ENCODE measurements at places on chromosomes 11 and 22.
A peak's percentile ranks its signal among the peaks of the same experiment; 100 is the strongest.

GRCh38 chr22:35601743-35602615, 15.2 kb downstream of the MB start:
- no peak for DNase-seq

GRCh38 chr22:20428496-20429253, 8.9 kb downstream of the SCARF2 start:
- DNase-seq = peak; percentile 48

DNA sequence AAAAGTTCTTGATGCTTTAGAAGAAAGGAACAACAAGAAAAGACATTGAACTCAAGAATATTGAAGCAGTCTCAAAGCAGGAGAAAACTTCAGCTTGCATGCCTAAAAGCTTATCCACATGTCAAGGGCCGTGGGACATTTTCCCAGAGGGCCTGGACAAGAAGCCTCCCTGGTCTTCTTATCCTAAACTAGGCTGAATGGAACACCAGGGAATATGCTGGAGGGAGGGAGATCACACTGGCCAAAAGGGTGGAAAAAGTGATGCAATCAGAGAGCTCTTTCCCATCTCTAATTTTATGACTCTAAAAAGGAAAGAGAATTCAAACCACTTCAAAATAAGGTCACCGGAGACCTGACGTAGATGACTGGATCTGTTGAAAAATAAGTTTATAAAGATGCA, 107.2 kb downstream of the MPPED2 start:
- DNase-seq = no peak

- no peak for DNase-seq
Measured at GRCh38 chr11:113110046-113110445, 148.8 kb downstream of the NCAM1 start.

- no peak for DNase-seq
Measured at GRCh38 chr11:72669527-72669926, 4.7 kb downstream of the PDE2A start.

DNA sequence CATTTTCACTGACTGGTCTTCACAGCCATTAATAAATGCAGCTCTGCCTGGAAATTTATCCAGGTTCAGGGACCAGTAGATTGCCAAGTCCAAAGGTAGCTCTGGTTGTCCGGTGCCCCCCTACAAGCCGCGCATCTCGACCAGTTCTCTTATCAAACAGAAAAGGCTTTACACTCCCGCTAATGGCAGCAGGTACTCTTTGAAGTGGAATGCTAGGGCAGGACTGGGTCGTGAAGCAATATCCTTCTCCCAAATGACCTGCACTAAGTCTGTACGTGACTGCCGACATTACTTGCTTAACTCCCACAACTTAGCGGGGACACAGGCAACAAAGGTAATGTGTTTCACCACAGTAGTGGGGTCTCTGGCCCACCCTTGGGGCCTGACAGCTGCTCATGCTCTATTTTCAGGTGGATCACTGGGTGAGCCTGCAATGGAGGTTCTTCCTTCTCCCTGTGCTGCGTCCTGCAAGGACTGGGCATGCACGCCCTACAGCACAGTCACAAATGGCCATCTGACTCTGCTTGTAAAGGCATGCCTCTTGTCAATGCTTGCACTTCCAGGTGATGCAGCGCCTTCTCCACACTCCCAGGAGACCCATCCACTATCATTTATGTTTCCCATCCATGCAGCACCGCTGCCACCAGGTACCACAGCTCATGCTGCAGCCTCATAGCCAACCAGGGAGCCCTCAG, 96.1 kb upstream of the CTSC start:
- DNase-seq = no peak

- no peak for DNase-seq
Measured at GRCh38 chr22:48098243-48098920, 1335.9 kb downstream of the TBC1D22A start.

DNA sequence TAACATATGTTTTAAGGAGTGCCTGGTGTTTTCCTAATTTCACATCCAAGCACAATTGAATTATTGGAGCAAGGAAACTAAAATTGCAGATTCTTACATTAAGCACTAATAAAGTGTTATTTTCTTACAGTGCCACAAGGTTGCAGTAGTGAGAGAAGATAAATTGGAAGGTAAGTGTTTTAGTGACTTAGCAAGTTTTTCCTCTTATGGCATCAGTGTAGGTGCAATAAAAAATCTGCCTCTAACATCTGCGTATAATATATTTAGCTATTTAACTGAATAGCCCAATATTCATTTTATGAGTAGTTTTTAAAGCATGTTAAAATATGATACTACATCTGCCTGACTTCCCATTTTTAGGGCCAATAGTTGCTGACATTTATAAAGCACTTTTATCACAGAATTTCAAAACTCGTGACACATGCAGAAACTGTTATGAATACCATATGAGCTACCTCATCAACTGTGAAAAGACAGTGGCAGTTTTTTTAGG, 19.0 kb downstream of the POLD3 start:
- DNase-seq = no peak

GRCh38 chr11:125071435-125071834, 8.3 kb downstream of the SLC37A2 start:
- DNase-seq = no peak

- no peak for DNase-seq
Measured at GRCh38 chr11:78659326-78660270, 84.9 kb upstream of the NARS2 start.

DNA sequence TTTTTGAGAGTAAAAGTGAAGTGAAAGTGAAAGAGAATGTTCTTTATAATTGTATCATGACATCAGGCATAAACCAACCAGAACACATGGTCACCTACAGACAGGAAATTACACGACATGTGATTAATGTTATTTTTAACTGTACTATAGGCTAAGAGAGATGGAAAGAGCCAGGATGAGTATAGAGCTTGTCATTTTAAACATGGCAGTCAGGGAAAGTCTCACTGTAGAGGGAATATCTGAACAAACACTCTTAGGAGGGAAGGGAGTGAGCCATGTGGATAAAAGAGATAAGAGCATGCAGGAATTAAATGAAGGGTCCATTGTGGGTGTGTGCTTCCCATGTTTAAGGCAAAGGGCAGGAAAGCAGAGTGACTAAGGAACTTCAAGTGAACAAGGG, 599.1 kb upstream of the FAT3 start:
- DNase-seq = no peak

DNA sequence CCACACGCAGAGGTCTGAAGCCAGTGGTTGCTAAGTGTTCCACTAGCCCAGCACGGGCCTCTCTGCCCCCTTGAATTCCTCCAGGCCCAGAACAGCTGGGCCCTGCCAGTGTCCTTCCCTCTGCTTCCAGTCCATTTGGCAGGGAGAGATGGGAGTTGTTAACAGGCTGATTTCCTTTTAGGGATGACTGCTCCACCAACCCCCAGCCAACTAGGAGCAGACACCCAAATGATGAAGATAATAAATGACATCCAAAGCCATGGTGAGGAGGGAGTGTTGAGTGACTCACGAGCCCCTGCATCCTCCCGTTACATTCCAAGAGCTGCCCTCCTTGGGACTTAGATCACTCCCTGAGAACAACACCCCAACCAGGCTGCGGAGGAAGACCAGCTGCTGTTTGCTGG, 20.6 kb downstream of the PARVA start:
- no peak for DNase-seq

GRCh38 chr11:62732830-62733229, 4.5 kb downstream of the TTC9C start:
- DNase-seq = no peak

DNA sequence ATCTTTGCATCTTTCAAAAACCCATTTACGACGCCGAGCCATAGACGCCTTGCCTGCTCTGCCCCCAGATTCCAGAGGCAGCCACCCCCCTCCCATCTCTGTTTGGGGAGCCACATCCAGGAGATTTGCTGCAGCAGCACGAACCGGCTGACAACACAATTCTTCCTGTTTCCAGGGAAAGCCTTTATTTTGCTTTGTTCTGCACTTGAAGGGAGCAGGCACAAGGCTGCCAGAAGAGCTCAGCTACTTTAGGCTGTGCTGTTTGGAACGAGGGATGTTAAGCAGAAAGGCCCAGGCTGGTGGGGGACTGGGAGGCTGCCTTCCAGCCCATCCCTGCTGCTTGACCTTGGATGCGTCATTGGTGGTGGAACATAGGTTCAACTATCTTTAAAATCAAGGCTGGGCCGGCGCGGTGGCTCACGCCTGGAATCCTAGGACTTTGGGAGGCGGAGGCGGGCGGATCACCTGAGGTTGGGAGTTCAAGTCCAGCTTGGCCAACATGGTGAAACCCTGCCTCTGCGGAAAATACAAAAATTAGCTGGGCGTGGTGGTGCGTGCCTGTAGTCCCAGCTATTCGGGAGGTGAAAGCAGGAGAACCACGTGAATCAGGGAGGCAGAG, 243.9 kb downstream of the MIAT start:
- DNase-seq = no peak

DNA sequence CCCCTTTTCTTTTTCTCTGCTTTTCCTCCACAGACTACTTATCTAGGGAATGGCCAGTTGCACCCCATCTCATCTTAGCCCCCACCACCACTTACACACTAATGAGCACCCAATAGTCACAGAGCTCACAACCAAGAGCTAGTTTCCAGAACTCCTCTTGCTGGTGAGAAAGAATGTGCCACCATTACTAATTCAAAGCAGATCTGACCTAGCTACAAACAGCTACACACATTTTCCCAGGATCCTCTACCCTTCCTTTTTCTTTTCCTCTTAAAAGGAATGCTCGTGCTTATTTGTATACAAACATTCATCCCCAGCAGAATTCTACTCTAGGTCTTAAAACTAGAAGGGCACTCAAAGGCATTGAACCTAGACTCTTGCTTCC, 136.8 kb downstream of the CD44 start:
- no peak for DNase-seq

- peak; percentile 48 for DNase-seq
Measured at GRCh38 chr22:50687829-50688228, 15.2 kb downstream of the SHANK3 start.

DNA sequence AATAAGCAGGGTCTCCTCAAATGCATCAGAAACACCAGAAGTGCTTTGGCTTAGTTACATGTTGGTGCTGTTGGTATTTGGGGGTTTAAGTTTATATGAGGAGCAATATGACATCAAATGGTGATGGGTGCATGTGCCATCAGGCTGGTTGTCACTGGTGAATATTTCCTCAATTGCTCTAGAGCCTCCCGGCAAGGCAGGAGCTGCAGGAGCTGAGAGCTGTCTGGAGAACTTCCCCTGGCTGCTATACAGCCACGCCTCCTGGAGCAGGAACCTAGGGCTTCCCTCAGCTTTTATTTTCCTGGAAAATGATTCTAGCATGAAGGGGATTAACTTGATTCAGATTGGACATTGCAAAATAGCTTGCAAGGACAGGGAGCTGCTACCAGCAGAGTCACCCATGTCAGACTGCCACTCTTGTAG, 15.8 kb downstream of the IGLL5 start:
- DNase-seq = no peak

GRCh38 chr22:37626144-37626543, 13.3 kb upstream of the SH3BP1 start:
- DNase-seq = no peak

GRCh38 chr11:16780698-16781550, 42.5 kb downstream of the C11orf58 start:
- DNase-seq = peak; percentile 39

DNA sequence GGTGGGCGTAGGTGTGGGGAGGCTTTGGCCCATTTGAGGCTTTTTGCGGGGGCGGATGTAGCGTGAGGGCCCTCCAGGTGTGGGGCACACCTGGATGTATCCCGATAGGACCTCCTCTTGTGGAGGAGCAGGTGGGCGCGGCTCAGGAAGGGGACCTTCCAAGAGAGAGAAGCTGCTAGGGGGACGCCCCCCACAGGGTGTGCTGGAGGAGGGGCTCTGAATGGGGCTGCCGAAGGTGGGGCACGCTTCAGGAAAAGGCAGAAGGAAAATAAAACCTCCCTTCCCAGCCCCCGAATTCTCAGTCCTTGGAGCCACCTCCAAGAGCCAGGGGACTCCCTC, 621 bp downstream of the SGSM1 start:
- DNase-seq = peak; percentile 63

DNA sequence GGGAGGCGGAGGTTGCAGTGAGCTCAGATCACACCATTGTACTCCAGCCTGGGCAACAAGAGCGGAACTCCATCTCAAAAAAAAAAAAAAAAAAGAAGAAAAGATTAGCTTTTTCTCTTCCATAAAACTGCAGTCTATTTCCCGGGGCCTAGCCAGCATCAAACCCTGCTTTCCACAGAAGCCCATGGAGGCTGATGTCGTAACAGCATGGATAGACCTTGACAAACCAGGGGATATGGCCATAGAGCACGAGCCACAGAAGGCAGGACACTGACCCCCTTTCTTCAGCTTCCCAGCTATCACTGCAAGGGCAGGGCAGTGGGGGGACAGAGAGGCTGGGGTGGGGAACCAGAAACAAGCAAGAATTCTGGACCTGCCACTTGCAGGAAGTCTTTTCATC, 21.5 kb downstream of the HPS4 start:
- no peak for DNase-seq

DNA sequence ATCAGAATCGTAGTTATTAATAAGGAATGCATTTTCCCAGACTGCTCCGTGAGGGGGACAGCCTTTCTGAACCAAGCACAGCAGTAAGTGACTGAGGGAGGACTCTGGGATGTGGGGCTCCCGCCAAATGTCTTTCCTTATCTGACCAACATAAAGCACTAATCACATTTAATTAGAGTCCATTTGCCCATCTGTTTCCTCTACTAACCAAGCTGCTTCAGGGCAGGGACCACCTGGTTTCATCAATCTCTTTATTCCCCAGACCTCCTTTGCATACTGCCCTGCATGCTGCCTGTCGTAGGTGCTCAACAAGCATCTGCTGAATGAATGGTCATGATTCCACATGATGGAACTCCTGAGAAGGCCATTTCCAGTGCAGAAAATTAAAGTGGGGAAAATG, 29.4 kb downstream of the SMCO4 start:
- DNase-seq = no peak

DNA sequence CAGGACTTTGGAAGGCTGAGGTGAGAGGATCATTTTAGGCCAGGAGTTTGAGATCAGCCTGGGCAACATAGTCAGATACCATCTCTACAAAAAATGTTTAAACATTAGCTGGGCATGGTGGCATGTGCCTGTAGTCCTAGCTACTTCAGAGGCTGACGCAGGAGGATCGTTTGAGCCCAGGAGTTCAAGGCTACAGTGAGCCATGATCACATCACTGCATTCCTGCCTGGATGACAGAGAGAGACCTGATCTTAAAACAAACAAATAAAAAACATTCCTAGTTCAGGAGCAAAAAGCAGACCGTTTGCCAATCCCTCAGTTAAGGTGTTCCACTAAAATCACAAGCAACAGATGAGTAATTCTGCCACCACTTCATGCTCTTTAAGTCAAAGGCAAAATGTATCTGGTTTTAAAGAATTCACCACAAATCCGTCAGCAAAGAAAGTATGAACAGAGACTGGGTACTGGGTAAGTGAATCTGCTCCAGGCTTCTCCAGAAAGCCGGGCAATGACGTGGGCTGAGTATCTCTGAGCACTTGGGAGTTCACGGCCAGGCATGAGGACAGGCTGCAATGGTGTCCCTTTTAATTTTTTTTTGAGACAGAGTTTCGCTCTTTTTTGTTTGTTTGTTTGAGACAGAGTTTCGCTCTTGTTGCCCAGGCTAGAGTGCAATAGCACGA, 19.5 kb downstream of the CLTCL1 start:
- no peak for DNase-seq

DNA sequence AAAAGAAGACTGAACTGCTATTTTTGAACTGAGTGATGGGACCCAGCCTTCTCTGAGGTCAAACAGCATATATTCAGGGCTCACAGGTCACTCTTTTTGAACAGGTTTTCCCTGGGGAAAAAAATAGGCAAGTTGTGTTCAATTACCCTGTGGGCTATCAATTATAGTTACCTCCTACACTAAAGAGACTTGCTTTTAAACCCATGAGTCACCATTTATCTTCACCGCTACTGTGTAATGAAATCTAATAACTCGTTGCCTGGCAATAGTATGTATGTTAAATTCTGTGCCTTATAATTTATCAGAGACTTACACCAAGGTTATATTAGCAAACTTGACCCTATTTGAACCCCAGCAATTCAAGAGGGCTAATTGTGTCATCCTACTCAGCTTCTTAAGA, 98.5 kb downstream of the CYP2R1 start:
- DNase-seq = no peak

All from sciatic nerve (tissue), 2 donors.